Nucleus accumbens (tissue), 56 donors: ENCODE measurements at places on chromosomes 16 and 17.
A peak's percentile ranks its signal among the peaks of the same experiment; 100 is the strongest.

DNA sequence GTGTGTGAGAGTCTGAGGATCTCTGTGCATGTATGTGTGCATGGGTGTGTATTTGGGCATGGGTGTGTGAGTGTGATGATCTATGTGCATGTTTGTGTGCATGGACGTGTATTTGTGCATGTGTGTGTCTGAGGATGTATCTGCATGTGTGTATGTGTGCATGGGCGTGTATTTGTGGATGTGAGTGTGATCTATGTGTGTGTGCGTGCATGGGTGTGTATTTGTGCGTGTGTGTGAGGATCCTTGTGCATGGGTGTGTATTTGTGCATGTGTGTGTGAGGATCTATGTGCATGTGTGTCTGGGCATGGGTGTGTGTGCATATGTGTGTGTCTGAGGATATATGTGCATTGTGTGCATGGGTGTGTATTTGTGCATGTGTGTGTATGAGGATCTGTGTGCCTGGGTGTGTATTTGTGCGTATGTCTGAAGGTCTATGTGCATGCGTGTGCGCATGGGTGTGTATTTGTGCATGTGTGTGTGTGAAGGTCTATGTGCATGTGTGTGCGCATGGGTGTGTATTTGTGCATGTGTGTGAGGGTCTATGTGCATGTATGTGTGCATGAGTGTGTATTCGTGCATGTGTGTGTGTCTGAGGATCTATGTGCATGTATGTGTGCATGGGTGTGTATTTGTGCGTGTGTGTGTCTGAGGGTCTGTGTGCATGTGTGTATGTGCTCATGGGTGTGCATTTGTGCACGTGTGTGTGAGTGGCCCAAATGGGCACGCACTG, 26.5 kb upstream of the ITGAX start:
- no peak for DNase-seq

GRCh38 chr16:58970775-58971174, 236.7 kb upstream of the GOT2 start:
- DNase-seq, result no peak

DNA sequence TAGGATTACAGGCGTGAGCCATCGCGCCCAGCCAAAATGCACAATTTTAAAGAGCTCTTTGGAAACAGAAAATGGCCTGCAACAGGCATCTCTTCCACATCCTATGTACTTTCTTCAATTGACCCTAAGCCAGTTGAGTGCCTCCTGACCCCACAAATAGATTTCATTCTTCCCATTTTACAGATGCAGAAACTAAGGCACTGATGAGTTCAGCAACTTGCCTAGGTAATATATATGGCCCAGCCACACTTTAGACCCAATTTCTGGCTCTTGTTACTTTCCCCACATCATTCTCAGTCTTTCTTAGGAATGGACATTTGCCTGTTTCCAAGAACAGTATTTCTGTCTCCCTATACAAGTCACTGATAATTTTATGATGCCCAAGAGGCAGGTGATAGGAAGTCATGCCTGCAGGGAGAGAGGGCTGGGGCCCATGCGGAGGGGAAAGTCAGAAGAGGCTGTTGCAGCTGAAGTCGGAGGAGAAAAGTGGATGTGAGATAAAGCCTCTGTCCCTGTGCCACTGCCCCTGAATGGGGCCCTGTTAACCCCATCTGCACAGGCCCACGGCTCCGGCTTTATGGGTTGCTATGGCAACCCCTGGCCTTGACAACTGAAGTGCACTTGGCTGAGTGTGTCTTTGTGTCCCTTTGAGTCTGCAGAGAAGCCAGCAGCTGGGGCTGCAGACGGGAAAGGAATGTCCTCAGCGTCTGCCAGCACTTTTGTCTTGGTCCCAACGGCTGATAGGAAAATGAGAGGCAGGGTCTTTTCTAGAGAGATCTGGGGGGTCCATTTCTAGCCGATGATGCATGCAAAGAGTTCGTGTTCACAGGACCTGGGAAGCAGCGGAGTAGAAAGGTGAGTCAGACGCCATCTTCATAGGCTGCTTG, 45.9 kb downstream of the ABAT start:
- DNase-seq, result no peak

GRCh38 chr16:50697881-50698767, 4.7 kb downstream of the NOD2 start:
- no peak for DNase-seq

- no peak for DNase-seq
Observed at GRCh38 chr17:66747578-66748275, 87.2 kb upstream of the CACNG5 start.

- DNase-seq, result no peak
Observed at GRCh38 chr17:20955427-20956323, 87.1 kb downstream of the USP22 start.

DNA sequence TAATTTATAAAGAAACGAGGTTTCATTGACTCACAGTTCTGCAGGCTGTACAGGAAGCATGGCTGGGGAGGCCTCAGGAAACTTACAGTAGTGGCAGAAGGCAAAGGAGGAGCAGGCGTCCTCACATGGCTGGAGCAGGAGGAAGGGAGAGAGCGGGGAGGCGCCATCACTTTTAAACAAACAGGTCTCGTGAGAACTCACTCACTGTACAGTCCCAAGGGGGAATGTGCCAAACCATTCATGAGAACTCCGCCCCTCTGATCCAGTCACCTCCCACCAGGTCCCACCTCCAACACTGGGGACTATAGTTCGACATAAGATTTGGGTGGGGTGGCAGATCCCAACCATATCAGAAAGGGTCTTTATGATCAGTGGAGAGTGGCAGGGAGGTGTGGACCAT, 392.4 kb upstream of the TNRC6C start:
- DNase-seq, result no peak

GRCh38 chr16:4053301-4053845, 62.9 kb downstream of the ADCY9 start:
- DNase-seq, result peak; percentile 69

GRCh38 chr17:11720816-11721215, 122.5 kb downstream of the DNAH9 start:
- DNase-seq, result no peak

- no peak for DNase-seq
Observed at GRCh38 chr16:29857133-29857760, 5.8 kb downstream of the CDIPT start.

GRCh38 chr17:19750020-19750572, 2.0 kb upstream of the ALDH3A1 start:
- DNase-seq, result no peak

DNA sequence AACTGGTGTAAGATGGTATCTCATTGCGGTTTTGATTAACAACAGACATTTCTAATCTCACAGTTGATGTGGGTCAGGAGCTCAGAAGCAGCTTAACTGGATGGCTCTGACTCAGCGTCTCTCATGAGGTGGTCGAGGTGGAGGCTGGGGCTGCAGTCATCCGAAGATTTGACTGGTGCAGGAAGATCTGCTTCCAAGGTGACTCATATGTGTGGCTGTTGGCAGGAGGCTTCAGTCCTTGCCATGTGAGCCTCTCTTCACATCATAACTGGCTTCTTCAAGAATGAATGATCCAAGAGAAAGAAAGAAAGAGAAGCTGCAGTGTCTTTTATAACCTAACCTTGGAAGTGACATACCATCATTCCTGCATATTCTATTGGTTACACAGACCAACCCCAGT, 376.1 kb downstream of the SEC14L1 start:
- DNase-seq, result no peak

GRCh38 chr16:1341495-1342420, 8.3 kb downstream of the BAIAP3 start:
- no peak for DNase-seq

GRCh38 chr16:85871756-85872155, 27.2 kb upstream of the IRF8 start:
- no peak for DNase-seq

GRCh38 chr17:62998166-62998565, 32.1 kb downstream of the TANC2 start:
- no peak for DNase-seq

DNA sequence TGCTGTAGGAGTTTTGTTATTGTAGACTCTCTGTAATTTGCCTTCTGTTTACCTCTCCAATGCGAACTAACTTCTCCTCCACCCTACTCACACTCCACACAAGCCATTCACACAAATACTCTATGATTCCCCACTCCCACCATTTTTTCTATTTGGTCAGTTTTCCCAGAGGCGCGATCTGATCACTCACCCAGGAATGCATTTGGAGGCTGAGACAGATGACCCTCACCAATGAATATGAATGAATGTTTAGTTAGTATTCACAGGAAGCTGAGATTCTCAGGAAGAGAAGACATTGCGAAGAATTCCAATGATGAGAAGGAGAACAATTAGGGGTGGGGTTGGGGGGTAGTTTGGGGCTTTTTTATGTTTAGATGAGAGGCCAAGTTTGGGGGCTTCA, 10.5 kb upstream of the ANKFN1 start:
- no peak for DNase-seq

GRCh38 chr16:65481956-65482355, 360.1 kb upstream of the CDH11 start:
- DNase-seq, result no peak

GRCh38 chr17:38724337-38724988, 5.7 kb upstream of the CISD3 start:
- DNase-seq, result peak; percentile 68

DNA sequence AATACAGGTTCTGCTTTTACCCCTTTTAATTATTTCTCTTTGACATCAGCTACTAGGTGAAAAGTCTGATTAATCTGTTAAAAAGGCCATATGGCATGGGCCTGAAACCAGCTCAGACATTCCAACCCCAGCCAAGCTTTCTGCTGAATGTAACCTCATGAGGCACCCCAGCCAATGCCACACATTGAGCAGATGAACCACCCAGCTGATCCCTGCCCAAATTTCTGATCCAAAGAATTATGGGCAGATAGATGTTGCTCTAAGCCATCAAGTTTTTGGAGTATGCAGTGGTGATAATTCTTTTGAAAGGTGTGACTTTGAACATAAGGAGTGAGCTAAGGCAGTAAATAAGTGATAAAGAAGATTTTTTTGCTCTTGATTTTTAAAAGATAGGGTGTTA, 177.6 kb upstream of the AXIN2 start:
- no peak for DNase-seq

- no peak for DNase-seq
Observed at GRCh38 chr16:69724981-69725479, 1.3 kb downstream of the NQO1 start.
